ENCODE measurements at places on chromosomes 3 and 15.

DNA sequence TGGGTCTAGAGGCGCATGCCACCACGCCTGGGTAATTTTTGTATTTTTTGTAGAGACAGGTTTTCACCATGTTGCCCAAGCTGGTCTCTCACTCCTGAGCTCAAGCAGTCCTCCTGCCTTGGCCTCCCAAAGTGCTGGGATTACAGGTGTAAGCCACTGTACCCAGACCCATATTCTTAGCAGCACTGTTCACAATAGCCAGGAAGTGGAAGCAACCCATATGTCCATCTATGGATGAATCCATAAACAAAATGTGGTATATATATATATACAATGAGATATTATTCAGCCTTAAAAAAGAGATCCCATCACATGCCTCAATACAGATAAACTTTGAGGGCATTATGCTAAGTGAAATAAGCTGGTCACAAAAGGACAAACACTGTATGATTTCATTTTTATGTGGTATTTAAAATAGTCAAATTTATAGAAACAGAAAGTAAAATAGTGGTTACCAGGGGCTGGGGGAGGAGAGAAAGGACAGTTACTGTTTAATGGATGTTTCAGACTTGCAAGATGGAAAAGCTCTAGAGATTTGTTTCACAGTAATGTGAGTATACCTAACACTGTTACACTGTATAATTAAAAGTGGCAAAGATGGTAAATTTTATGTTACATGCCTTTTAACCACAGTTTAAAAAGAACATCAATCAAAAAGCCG is 35.7 kb upstream of the GRAMD1C start:
- no peak for DNase-seq

GRCh38 chr15:56102441-56102840 is 109.0 kb upstream of the NEDD4 start:
- no peak for DNase-seq

DNA sequence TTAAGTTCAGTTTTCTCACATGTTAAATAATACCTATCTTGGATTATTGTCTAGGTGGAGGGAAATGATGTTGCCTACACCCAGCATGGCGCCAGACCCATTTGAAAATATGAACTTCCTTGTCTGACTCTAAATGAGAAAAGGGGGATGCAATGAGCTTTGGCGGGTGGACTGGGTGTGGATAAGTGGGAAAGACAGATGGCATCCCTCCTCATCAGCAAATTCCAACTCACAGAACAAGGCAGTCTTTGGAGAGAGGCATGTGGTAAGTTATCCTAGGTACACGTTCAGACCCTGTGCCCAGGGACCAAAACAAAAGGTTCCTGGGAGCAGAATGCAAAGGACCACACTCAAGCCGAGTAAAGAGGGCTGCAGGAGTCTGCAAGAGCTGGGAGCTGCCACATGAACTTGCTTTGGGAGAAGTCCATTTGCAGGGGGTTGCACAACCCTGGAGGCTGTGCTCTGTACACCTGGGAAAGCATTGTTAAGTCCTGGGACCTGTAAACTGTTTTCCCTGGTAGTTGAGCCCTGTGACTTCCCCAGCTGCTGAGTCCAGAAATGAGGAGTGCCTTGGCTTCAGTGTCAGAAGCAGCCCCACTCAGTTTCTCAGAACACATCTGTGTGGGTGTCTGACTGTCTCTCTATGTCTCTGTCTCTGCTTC is 102.3 kb upstream of the TPM1 start:
- DNase-seq: no peak

DNA sequence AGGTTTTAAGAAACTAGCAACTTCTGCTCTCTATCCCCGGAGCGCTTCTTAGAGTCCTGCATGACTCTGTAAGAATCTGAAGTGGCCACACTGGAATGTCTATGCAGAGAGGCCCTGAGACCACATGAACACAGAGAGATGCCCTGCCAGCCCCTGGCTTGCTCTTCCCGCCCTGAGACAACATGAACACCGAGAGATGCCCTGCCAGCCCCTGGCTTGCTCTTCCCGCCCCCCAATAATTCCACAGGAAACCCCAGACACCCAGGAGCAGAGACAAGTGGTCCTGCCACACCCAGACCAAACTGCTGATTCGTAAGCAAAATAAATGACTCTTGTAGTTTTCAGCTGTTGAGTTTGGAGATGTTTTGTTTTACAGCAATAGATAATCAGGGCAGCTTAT is 166.1 kb downstream of the OSBPL10 start:
- DNase-seq: no peak

- no peak for DNase-seq
These were observed 2.4 kb downstream of the MUC4 start for GRCh38 chr3:195809291-195809785.

GRCh38 chr15:68487087-68487843 is 55.3 kb upstream of the ITGA11 start:
- peak; percentile 35 for DNase-seq

DNA sequence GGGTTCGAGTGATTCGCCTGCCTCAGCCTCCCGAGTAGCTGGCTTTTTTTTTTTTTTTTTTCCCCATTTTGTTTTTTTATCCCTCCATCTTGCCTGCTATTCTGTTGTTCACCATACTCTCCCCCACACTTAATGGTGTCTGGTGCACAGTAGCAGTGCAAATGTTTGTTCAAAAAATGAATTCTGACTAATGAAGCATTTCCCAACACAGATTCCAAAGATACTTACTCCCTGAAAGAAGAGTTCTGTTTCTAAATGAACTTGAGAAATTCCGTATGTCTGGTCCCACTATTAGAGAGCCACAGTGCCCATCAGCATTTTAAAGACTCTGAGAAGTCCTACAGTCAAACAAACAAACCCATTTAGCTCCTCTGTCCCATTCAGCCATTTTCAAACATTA is 9.5 kb downstream of the EDEM1 start:
- peak; percentile 60 for DNase-seq

- DNase-seq: no peak
These were observed 35.1 kb downstream of the EIF2AK4 start for GRCh38 chr15:39969002-39969394.

DNA sequence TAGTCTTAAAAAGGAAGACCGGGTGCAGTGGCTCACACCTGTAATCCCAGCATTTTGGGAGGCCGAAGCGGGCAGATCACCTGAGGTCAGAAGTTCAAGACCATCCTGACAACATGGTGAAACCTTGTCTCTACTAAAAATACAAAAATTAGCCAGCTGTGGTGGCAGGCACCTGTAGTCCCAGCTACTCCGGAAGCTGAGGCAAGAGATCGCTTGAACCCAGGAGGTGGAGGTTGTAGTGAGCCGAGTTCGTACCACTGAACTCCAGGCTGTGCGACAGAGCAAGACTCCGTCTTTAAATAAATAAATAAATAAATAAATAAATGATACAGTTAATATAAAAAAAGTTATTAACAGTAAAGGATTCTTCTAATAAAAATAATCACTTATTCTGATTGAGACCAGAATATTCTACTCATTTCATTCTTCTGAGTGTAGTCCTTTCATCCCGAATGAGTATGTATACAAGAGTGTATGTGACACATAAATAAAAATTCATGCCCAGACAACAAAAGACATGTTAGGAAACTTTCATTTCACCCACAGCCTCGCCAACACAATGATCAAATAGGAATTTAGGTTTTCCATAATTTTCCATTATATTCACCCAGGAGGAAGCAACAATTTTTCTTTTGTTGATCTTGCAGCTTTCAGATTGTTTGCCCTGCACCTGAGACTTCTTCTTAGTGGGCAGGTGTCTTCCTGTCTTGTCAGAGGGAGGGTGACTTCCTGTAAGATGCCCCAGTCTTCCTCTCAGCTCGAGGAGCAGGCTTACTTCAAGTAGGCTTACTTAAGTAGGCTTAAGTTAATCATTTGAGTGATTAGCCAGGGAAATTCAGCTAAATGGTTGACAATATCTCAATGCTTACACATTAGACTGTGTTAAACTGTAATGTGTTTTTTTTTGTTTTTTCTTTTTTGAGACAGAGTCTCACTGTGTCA is 7.8 kb upstream of the NUP210 start:
- DNase-seq: no peak

- DNase-seq: no peak
These were observed 111.0 kb upstream of the TGFBR2 start for GRCh38 chr3:30495172-30496065.

DNA sequence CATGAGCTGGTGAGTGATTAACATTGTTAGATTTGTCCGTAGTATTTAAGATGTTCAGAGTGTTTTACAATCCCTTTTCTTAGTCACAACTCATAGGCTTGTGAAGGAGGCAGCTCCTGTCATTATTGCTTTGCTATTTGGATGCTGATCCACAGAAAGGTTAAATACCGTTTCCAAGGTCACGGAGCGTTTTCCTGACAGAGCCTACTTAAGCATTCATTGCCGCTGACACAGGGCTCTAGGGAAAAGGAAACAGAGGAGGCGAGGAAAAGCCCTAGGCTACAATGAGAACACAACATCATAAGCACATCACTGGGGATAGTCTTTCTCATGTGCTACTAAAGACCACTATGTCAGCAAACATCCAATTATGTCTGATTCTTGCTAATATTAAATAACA is 38.5 kb upstream of the CPB1 start:
- no peak for DNase-seq

GRCh38 chr15:59063042-59063441 is 41.9 kb upstream of the CCNB2 start:
- no peak for DNase-seq

- no peak for DNase-seq
These were observed 154.1 kb downstream of the ADAMTS17 start for GRCh38 chr15:100187677-100188076.

DNA sequence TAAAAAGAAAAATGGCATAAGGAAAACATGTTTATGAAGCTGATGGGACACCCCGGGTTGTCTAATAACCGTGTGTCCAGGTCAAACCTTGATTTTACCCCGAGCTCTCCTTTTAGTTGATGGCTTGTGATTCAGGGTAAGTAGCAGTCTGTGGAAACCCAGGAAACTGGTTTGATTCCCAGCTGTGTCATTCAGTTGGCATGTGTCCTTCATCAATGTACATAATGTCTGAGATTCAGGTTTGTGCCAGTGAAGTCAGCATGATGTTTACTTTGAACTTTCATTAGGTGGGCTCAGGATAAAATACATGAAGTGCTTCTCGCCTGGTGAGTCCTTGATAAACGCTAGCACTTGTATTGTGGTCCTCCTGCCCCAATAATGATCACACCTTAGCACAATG is 4.3 kb upstream of the COPG1 start:
- no peak for DNase-seq

DNA sequence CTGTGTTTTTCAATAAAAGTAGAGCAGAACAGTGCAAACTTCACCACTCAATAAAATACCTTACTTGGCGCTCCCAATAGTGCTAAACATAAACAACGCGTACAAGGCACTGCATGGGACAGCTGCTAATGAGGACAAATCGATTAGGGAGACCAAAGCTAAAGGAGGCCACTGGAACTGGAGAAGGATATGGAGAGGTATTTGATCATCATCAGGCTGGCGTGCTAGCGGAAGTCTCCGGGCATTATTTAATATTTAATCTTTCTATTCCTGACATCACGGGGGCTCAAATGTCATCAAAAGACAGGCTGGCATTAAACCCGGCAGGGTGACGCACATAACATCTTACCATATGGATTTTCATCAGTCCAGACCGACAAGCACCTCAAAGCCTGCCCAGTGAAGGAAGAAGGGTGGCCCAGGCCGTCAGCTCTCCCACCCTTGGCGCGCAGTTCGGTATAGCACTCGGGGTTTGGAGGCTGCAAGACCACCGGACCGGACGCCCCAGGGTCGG is 604 bp downstream of the CCPG1 start:
- DNase-seq: peak; percentile 23

GRCh38 chr3:123168605-123169004 is 33.1 kb upstream of the SEC22A start:
- DNase-seq: no peak

- peak; percentile 33 for DNase-seq
These were observed 312.7 kb downstream of the TLE3 start for GRCh38 chr15:69784798-69785566.

- DNase-seq: peak; percentile 75
These were observed 764 bp downstream of the UACA start for GRCh38 chr15:70762469-70763119.

DNA sequence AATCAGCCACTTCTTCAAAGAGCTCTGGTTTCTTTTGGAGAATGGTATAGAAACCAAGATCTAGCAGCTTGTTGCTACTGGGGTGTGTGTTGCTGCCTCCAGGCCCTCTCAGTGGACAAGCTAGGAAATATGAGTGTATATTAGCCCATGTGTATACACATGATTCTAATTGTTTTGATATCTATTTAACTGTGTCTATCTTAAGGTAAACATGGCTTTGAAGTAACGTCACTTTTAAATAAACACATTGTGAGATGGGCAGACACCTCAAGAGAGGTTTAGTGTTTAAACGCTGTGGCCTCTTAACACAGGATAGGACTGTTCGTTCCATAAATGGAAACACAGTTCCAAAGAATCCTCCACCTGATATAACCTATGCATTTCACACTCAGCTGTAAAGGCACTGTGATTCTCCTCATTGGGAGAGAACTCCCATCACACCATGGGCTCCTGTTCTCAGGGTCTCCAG is 87.0 kb downstream of the GMPS start:
- no peak for DNase-seq

- no peak for DNase-seq
These were observed 20.1 kb upstream of the IGF1R start for GRCh38 chr15:98628216-98628615.

DNA sequence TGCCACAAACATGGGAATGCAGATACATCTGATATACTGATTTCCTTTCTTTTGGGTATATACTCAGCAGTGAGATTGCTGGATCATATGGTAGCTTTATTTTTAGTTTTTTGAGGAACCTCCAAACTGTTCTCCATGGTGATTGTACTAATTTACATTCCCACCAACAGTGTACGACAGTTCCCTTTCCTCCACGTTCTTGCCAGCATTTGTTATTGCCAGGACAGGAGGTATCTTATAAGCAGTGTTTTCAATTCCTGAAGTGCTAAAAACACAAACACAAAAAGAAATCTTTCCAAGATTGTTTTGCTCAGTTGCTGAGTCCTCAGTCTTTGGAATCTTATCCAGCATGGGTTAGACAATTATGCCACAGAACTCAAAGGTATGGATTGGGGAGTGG is 13.5 kb downstream of the GTF2E1 start:
- DNase-seq: no peak

DNA sequence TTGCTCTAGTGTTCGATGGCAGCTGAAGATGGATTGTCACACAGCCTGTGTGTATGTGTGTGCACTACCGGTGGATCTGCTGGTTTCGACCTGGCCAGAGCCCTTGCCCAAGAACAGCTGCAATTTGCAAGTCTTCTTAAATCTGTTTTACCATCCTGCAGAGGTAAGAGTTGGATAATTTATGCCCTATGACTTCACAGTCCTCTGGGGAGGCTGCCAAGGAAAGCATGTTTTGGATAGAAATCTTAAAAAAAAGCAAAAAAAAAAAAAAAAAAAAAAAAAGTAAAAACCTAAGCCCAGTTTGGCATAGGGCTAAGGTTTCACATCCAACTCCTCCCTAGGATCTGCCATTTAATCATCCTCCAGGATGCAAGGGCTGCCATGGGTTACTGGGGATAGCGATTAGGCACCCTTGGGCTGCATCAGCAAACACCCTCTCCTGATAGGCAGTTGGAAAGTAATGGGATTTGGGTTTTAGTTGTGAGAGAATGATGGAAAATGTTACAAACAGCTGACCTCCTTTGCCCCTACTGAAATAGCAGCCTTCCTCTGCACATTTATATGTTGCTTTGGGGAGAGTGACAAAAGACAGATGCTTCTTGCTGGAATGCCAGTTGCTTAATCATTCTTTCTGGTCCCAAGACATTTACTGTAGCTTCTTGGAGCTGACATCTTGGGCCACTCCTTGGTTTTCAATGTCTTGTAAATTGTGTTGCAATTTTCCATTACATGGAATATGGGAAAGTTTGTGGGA is 35.4 kb downstream of the CD200R1L start:
- peak; percentile 86 for DNase-seq

Measured in IMR-90 (cell line).